ENCODE measurements at places on chromosomes 2 and 18.

GRCh38 chr18:31247574-31248199 is 70.3 kb upstream of the DSG1 start:
- DNase-seq = no peak

- no peak for DNase-seq
These were observed 681.0 kb upstream of the ID2 start for GRCh38 chr2:8000870-8001269.

DNA sequence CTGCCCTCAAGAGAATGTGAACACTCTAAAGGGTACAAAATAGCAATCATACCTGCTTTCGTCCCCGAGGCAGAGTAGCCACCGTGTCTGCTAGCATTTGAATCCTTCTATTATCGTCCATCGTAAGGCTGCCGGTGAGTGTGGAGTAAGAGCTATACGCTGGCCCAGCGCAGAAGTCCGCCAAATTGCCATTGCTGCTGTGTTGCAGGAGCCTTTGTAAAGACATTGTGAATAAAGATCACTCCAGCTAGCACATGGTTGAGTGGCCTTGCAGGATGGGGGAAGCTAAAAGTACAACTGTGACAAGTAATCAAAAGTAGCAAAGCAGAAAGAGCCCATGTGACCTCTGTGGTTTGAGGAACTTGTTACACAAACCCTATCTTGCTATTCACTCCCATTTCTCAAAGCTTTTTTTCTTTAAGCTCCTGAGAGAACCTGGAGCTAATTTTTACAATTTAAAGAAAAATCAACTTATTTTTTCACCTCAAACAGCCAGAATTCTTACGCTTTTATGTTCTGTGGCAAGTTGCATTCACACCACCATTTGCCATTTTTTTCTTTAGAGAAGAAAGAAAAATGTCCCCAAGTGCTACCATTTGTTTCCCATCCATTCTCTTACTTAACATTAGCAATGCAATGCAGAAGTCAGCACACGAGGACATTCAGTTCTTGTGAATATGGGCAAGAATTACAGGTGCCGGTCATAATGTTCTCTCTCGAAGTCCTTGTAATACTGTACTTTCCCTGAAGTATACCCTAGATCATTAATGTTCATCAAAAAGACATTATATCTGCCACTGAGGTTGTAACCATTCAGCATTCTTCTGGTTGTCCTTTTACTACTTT is at the start of gene CYTIP:
Gene CYTIP, minus strand, starts transcription at position 295 of the 846 bp plus-strand sequence. Its CDS starts 69 bp downstream, at position 226.
- DNase-seq = no peak

DNA sequence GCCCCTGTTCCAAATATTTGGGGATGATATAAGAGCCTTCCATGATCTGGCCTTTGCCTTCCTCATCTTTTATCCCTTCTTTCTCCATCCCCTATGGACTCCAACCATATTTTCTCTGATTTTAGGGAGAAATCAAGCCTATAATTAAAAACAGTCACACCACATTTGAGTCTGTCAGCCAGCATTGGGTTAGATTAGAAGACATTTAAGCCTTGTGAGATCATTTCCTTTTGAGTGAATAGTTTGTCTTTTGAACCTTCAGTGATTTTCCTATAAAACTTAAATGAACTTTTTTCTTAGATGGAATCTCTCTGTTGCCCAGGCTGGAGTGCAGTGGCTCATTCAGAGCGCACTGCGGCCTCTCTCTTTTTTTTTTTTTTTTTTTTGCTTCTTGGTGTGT is 7.6 kb upstream of the C18orf32 start:
- DNase-seq = no peak

GRCh38 chr2:142545036-142545435 is 332.4 kb upstream of the KYNU start:
- no peak for DNase-seq

GRCh38 chr18:33923980-33924379 is 300.7 kb downstream of the NOL4 start:
- DNase-seq = no peak

- no peak for DNase-seq
These were observed 325.1 kb downstream of the RND3 start for GRCh38 chr2:150162241-150162942.

DNA sequence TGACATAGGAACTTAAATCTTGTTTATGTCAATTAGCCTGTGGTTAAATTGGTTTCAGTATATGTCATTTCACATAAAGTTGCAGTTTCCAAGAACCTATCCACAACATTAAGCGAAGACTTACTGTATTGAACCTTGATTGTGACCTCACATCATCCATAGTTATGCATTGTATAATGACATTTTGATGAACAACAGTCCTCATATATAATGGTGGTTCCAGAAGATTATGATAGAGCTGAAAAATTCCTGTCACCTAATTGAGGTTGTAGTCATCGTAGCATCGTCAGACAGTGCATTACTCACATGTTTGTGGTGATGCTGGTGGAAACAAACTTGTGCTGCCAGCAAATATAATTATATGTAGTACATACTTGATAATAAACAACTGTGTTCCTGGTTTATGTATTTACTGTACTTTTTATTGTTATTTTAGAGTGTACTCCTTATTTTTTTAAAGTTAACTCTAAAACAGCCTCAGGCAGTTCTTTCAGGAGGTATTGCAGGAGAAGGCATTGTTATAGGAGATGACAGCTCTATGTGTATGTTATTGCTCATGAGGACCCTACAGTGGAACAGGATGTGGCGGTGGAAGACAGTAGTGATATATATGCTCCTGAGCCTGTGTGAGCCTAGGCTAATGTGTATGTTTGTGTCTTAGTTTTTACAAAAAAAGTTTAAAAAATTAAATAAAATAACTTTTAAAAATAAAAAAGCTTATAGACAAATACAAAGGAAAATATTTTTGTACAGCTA is 56.6 kb downstream of the UBE2E3 start:
- DNase-seq = no peak

- DNase-seq = no peak
These were observed 26.9 kb upstream of the DARS1 start for GRCh38 chr2:136012315-136012714.

DNA sequence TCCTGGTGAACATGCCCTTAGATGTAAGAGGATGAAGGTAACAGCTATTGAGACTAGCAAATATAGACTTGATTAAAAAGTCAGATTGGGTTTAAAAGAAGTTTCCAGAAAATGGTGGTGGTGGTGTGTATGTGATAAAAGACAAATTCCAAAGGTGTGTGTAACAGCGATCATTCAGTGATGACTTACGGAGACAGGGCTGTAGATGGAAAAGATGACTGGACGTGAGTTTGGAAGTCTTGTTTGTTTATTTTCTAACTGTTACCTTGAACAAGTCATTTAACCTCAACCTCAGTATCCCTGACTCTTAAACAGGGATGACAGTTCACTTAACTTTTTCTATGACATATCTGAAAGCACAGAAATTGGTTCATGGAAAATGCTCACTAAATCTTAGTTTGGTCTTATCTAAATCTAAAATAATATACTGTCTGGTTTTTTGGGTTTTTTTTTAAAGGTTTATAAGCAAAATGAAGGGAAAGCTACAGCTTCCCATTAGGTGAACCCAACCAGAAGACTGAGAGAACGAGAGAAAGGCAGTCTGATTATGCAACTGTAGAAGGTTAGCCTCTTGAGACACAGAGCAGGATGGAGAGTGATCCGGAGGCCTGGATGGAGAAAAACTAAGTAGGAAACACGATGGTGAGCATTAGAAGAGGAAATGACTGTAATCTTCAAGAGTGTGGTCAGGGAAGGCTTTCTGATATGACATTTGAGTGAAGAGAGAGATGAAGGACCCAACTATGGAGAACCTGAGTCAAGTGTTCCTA is 71.9 kb downstream of the TCF4 start:
- DNase-seq = no peak

GRCh38 chr2:143254110-143254509 is 124.9 kb downstream of the ARHGAP15 start:
- DNase-seq = no peak

Measured in stimulated activated CD4-positive, alpha-beta T cell treated with anti-CD3 and anti-CD28 coated beads, TNF-alpha, amount 100 ng/mL, for 4 hours (primary cell).